ENCODE measurements at places on chromosomes 5 and 9. TPM values are rescaled to one million over a fixed set of nuclear protein-coding genes. Genes with fewer than 3 reads are reported as not detected.

The SLC27A4 gene
- 13.2 TPM for total RNA-seq

The AFAP1L1 gene
- 48.8 TPM for total RNA-seq

The LNPEP gene
- total RNA-seq = 51.4 TPM

The GTF2H2 gene
- total RNA-seq = 37.2 TPM

The STPG3 gene
- total RNA-seq = 0.56 TPM

The POLK gene
- 41.2 TPM for total RNA-seq

The TAF11L10 gene
- total RNA-seq = not detected

The ANKRD18A gene
- total RNA-seq = 1.9 TPM

The RNF208 gene
- total RNA-seq = 0.72 TPM

The GARIN3 gene
- total RNA-seq = not detected

The EQTN gene
- 0.95 TPM for total RNA-seq

The CCNO gene
- total RNA-seq = not detected

The FAM221B gene
- total RNA-seq = not detected

The MARCHF3 gene
- 9.8 TPM for total RNA-seq

The IFNA21 gene
- total RNA-seq = not detected

The TAF11L11 gene
- not detected for total RNA-seq

The ZNF879 gene
- 3.4 TPM for total RNA-seq

The BTNL8 gene
- total RNA-seq = 1.3 TPM

The LHX2 gene
- not detected for total RNA-seq
